Thymus (tissue), 14 donors: ENCODE measurements at places on chromosomes 5 and 9. TPM values are rescaled to one million over a fixed set of nuclear protein-coding genes. Genes with fewer than 3 reads are reported as not detected.

Gene NDOR1
- 4.7 TPM for total RNA-seq

DNA sequence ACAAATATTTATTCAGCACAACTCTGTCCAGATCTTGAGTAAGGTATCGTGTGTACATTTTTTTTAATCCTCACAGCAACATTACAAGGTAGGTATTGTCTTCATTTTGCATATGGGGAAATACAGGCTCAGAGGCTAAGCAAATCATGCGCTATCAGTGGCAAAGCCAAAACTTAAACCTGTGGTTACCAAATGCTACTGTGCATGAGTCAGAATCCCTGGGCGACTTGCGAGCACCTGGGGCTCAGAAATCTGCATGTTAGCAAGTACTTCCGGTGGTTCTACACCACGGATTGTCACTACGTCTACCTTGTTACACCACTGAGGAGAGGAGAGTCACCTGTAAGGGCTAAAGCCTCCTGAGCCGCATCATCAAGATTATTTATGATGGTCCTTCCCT, 21.3 kb downstream of the C5orf58 start:
- DNase-seq, result no peak

GRCh38 chr5:72194846-72195245, 87.6 kb downstream of the MAP1B start:
- DNase-seq, result no peak

Gene IFNA21
- total RNA-seq, result not detected

Gene IFNE
- total RNA-seq, result 0.09 TPM

- no peak for DNase-seq
Observed at GRCh38 chr5:141513627-141514329, 24.9 kb downstream of the PCDHGC5 start.

DNA sequence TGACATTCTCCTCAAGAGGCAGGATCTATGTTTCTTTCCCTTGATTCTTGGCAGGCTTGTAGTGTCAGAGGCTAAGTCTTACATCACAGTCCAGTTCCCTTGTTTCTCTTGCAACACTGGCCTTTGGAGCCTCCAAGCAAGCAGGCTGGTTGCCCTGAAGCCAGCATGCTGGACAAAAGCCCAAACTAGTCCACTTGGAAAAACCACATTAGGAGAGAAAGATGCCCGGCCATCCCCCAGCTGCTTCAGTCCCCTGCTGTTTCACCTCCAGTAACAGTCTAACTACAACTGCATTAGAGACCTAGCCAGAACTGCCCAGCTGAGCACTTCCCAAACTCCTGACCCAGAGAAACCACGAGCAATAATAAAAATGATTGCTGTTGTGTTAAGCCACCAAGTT, 87.6 kb downstream of the ADAMTS6 start:
- DNase-seq, result no peak

DNA sequence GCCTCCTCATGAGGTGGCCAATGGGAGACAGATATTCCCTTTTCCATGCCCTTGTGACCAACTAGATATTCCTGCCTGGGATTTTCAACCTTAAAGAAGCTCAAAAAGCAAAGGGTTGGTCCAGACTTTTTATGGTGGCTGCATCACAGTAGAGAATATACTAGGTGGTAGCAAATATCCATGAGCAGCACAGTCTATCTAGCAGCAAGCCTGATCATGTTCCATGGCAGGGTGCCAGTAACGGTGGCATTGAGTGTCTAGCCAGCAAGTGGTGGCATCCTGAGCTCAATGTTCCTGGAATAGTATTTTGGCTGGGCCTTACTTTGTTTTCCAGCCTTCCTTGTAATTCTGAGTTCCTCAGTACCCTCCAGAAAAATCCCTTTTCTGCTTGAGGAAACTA, 25.8 kb downstream of the CDC25C start:
- no peak for DNase-seq

GRCh38 chr5:9623661-9624060, 6.5 kb downstream of the TAS2R1 start:
- no peak for DNase-seq

Gene DOCK2
- 99.4 TPM for total RNA-seq

GRCh38 chr5:172303572-172304335, 20.2 kb upstream of the UBTD2 start:
- no peak for DNase-seq

GRCh38 chr9:84759300-84759750, 89.8 kb downstream of the NTRK2 start:
- no peak for DNase-seq

DNA sequence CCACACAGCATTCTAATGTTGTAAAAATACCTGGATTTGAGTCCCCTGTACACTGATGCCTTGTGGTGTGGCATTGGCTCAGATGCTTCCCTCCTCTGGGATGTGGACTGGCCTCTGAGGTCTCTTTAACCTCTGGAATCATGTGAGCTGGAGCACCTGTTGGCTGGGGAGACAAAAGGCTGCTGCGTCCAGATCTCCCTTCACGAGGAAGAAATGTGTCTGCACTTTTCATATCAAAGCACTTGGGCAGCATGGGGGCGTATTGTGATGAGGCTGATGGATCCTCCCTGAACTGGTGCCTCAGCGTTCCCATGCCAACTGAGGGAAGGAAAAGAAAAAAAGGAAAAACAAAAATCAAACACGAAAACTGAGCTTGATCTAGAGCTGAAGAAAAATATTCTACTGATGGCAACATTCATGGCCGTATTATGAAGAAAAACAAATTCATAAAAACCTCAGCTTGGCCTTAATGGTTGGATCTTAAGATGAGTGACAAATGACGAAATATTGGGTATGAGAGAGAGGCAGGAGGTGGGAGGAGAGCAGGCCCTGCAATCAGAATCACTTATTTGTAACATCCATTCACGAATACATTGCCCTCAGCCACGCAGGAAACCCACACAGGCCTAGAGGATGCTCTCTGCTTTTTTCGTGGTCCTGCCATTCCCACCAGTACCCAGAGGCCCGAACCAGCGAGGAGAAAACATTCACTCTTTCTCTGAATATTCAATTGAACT, 26.2 kb downstream of the GRIA1 start:
- no peak for DNase-seq

Gene IGFBPL1
- 6.0 TPM for total RNA-seq

DNA sequence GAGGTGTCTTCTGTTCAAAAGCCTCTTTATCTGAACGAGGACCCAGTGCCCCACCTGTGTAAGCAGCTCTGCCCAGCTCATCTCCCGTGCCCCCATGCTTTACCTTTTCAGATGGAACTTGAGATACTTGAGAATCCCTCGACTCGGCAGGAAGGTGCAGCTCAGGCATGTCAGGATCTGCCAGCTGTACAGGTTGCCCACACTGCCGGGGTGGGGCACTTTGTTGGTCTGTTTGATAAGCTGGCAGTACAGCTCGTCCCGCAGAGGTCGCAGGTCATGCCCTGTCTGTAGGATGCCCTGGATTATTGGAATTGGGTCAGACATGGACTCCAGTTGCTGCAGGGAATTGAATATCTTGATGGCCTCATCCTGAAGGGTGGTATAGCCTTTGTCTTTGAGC, 58.0 kb upstream of the RETREG1 start:
- DNase-seq, result no peak

Gene PCDHA8
- not detected for total RNA-seq

DNA sequence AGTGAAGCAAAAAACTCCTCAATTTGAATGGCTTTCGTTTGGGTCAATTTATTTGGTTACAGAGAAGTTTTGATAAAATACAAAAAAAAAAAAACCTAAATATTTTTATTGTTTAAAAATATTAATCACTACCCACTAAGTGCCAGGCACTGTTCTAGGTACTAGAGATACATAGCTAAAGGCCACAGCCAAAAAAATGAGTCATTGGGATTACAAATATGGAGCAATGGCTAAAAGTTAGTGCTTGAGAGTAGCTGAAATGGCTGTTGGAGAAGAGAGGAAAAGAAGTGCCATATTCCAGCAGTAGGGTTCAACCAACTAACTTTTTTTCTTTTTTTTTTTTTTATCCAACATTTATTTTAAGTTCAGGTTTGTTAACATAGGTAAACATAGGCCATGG, 130.1 kb upstream of the PTGER4 start:
- no peak for DNase-seq

DNA sequence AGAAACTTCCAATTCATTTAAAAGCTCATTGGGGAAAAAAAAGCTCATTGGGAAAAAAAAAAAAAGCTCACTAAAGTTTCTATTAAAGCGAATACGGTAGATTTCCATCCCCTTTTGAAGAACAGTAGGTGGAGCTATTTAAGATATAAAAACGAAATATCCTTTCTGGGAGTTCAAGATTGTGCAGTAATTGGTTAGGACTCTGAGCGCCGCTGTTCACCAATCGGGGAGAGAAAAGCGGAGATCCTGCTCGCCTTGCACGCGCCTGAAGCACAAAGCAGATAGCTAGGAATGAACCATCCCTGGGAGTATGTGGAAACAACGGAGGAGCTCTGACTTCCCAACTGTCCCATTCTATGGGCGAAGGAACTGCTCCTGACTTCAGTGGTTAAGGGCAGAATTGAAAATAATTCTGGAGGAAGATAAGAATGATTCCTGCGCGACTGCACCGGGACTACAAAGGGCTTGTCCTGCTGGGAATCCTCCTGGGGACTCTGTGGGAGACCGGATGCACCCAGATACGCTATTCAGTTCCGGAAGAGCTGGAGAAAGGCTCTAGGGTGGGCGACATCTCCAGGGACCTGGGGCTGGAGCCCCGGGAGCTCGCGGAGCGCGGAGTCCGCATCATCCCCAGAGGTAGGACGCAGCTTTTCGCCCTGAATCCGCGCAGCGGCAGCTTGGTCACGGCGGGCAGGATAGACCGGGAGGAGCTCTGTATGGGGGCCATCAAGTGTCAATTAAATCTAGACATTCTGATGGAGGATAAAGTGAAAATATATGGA, at the start of gene PCDHGA12:
PCDHGA12 (plus strand) TSS at position 176 of the 782 bp plus-strand sequence; CDS start at position 429, 253 bp downstream.
- no peak for DNase-seq

DNA sequence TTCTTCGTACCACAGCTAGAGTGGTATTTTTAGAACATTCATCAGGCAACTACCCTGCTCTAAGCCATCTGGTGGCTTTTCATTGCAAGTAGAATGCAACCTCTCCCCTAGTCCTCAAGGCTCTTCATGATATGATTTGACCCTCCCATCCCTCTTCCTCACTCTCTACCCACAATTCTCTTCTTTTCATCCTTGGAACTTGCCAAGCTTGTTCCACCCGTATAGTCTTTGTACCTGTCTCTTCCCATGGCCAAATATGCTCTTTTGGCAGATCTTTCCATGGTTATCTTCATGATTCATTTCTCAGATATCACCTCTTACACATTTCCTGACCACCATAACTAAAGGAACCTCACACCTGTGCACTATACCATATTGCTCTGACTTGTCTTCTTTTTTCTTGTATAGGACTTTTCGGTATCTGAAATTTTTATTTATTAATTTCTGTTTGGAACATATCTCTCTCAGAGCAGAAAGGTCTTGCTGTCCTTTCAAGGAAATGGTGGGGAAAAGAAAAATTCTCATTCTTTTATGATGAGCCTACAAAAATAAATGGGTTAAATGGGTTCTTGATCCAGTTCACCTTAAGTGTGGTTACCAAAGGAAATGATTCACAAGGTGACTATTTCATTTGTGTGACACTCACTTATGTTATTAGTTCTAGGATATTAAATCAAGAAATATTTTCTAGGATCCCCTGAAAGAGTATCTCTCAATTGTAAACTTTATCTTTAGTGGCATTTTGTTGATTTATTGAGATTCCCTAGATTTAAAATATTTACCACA, 3.7 kb upstream of the CD274 start:
- DNase-seq, result no peak

GRCh38 chr5:8386719-8387288, 517.9 kb downstream of the MTRR start:
- DNase-seq, result no peak

GRCh38 chr5:166382031-166382430, 1909.4 kb upstream of the WWC1 start:
- DNase-seq, result no peak

Gene PCSK1
- total RNA-seq, result 0.09 TPM

- DNase-seq, result no peak
Observed at GRCh38 chr5:150075233-150075632, 11.1 kb downstream of the CSF1R start.

GRCh38 chr5:20102293-20102692, 114.3 kb upstream of the CDH18 start:
- DNase-seq, result no peak

DNA sequence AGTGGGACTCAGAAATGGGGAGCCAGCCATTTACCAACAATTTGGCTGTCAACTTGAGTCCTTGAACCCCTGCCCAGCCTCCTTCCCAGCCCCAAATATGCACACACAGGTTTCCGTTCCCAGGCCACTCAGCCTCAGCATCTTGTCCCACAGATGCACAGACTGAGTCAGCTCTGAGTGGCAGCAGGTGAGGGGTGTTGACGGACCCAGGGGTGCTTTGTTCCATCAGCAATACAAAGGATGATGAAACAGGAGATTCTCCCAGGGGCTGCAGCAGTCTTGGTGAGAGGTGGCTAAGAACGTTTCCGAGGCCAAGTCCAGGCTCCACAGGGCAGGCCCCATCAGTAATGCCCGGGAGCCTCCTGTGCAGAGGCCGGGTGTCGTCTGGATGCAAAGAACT, 4.9 kb upstream of the OLFM1 start:
- DNase-seq, result no peak

- no peak for DNase-seq
Observed at GRCh38 chr5:58503390-58504046, 12.3 kb downstream of the GAPT start.

DNA sequence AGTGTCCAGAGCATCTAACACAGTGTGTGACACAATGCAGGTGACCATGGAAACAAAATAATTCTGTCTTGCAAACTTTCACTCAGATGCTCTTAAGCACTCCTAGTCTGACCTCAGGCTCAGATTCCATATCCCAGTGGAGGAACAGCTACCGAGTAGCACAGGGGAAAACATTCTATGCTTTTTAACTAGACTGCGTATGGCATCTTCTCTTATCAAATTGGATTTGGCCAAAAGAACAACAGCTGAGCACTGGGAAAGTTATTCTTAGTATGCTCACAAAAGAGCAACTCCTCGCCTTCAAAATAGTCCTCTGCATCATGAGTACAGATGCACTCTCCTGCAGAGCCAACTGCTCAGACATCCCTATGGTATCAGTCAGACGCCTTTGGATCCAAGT, 528.2 kb upstream of the DAP start:
- DNase-seq, result no peak

GRCh38 chr9:110027671-110028081, 180.3 kb downstream of the C9orf152 start:
- no peak for DNase-seq

DNA sequence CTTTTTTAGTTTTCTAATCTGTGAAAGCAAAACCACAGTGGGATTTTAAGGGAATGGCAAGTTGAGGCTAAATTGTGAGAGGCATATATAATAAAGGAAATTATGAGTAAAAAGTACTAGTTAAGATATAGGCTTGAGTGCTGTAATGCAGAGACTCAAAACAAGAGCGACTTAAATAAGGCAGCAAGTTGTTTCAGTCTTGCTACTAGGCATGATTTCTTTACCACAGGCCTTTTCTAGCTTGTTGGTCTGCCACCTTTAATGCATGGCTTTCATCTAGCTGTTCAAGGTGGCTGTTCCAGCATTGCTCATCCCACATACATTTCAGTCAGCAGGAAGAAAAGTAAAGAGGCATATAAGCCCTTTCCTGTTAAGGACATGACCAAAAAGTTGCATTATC, 427.9 kb upstream of the ADAMTSL1 start:
- no peak for DNase-seq

Gene NRG2
- total RNA-seq, result 0.38 TPM
